ENCODE measurements at places on chromosomes 6 and 20.

- peak; percentile 64 for DNase-seq
These were observed 495.5 kb upstream of the MAP3K7 start for GRCh38 chr6:91082311-91082832.

- DNase-seq: no peak
These were observed 88.4 kb downstream of the LAMP5 start for GRCh38 chr20:9602847-9603183.

DNA sequence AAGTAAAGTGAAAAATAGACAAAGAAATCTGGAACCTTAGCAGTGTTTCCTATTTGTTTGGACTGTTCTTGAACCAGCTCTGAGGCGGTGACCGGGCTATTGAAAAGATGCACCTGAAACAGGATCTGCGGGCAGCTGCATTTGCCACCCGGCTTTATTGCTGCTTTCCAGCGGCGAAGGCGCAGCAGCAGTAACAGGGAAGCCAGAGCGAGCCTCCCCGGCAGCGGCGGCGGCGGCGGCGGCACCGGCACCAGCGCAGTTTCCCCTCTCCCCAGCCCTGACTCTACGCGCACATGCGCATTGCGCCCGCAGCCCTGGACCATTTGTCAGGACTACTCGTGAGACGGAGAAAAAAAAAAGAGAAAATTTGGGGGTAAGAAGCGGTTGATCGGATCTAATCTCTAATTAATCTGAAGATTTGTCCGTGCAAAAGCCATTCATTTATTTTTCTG lies at the start of gene L3MBTL3:
L3MBTL3 (plus strand) TSS at position 290 of the 452 bp plus-strand sequence. CDS start 24,119 bp downstream, outside the sequence.
- DNase-seq: peak; percentile 85

GRCh38 chr20:18001131-18001921 lies 32.5 kb downstream of the MGME1 start:
- peak; percentile 52 for DNase-seq

- no peak for DNase-seq
These were observed 2.9 kb downstream of the DDX39B start for GRCh38 chr6:31538805-31539400.

GRCh38 chr6:44054721-44055559 lies 72.3 kb downstream of the MRPL14 start:
- DNase-seq: peak; percentile 91

DNA sequence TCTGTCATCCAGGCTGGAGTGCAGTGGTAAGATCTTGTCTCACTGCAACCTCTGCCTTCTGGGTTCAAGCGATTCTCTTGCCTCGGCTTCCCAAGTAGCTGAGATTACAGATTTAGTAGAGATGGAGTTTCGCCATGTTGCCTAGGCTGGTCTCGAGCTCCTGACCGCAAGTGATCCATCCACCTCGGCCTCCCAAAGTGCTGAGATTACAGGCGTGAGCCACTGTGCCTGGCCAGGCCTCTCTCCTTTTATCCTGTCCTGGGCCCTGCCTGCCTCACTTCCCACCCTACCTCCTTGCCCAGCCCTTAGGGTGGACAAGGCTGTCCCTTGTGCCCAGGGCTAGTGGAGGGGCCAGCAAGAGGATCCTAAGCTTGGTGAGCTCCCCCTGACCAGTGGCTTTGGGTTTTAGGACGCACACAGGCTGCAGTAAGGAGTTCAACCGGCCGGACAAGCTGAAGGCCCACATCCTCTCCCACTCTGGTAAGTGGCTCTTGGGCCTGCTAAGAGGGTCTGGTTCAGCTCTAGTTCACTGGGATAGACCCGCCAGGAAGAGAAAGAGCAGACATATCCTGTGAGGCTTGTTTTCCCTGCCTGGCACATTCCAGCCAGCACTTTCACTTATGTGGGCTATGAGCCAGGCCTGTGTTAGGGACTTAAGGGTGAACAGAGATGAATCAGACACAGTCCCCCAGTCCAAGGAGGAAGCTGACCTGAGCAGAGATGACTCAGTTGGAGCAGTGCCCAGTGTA lies 21.9 kb upstream of the CHMP4B start:
- peak; percentile 96 for DNase-seq

DNA sequence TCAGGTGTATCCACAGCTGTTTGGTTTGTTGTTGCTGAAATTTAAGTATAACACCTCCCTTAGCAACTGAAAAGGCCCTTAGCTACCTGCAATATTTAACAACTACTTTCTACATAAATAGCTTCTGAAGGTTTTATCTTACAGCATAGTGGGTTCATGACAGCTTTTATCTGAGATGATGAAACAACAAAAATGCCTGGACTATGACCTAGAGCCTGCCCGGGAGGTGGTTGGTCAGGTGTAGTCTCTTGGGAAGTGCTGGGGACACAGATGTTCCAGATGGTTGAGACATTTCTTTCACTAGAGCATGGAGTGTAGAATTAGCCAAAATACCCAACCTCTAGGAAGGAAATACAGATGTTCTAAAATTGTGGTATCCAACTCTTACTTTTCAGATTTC lies 705.4 kb downstream of the MAFB start:
- DNase-seq: no peak

- DNase-seq: no peak
These were observed 30.4 kb downstream of the NTSR1 start for GRCh38 chr20:62739067-62739466.

DNA sequence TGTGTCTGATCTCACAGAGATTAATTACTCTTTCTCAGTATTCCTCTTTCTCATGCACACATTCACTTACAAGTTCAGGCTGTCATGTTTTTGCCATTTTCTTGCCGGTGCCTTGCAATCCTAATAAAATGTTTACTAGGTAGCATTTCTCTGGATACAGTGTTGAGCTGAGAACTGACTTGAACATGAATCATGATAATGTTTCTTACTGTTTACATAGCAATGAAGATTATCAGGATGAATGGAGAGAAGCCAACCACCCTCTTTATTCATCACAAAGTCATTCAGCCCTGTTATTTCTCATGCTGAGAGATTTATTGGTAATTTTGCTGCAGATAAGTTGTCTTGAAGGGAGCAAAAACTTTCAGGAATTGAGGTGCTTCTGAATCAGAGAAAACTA lies 185.5 kb upstream of the ECI2 start:
- DNase-seq: peak; percentile 98

DNA sequence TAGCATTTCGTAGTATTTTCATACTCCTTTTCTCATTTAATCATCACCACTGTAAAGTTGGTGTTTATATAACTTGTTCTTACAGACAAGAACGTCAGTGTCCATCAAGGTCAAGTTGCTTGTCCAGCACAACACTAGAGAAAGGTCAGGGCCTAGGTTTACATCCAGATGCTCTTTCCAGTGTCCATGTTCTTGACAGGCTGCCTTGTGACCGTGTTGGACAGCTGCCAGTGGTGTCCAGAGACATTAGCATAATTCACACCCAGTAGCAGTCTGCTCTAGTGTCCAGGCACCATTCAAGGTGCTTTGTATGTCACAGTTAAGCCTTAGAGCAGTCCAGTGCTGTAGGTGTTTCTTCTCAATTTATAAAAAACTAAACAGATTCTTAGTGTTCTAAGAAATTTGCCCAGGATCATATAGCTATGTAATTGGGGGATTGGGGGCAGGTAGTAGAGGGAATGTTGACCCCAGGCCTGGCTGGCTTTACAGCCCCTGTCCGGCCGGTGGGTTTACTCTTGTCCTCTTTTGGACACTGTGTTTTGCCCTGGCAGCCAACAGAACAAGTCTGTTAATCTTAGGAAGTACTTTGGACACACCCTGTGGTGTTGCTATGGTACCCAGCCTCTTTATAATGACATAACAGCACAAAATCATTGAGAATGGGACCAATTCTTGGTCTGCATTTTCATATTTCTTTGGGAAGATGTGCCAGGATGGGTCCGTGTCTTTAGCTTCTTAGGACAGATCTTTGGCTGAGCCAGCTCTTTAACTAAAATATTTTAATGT lies 8.0 kb downstream of the STK35 start:
- no peak for DNase-seq

DNA sequence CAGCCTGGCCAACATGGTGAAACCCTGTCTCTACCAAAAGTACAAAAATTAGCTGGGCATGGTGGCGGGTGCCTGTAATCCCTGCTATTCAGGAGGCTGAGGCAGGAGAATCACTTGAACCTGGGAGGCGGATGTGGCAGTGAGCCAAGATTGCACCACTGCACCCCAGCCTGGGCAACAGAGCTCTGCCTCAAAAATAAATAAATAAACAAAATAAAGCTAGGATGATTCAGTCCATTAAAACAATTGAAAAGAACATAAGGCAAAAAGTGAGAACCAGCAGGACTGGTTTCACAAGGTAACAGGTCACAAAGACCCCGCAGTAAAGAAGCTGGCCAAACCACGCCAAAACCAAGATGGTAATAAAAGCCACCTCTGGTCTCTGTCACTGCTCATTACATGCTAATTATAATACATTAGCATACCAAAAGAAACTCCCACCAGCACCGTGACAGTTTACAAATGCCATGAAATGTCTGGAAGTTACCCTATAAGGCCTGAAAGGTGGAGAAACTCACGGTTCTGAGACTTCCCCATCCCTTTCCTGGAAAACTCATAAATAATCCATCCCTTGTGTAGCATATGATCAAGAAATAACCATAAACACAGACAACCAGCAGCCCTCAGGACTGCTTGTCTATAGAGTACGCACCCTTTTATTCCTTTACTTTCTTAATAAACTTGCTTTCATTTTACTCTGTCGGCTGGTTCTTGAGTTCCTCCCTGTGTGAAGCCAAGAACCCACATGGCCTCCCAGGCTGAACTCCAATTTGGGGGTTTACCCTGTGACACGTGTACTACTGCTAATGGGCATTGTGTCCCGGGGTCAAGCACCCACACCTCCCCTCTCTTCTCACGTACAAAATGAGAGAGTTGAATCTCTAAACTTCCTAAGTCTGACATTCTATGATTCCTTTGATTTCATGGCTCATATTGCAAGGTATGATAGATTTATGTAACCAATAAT lies 10.2 kb downstream of the LAMA4 start:
- no peak for DNase-seq

DNA sequence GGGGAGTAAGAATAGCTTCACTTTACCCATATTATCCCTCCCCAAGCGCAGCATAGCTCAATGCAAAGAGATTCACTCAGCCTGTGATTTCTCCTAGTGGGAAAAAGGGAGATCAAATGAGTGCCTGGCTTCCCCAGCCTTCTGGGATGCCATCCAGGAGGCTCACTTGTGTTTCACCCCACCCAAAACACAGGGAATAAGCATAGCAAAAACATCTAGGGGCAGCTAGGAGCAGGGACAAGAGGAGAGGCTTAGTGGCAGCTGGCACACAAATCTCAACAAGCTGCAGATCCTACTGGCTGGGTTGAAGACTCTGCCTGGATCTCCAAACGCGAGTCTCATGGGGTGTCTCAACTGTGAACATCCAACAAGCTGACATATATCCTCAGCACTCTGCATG lies 715.8 kb downstream of the RNF144B start:
- no peak for DNase-seq

GRCh38 chr6:38773338-38773737 lies 58.2 kb downstream of the DNAH8 start:
- DNase-seq: no peak

DNA sequence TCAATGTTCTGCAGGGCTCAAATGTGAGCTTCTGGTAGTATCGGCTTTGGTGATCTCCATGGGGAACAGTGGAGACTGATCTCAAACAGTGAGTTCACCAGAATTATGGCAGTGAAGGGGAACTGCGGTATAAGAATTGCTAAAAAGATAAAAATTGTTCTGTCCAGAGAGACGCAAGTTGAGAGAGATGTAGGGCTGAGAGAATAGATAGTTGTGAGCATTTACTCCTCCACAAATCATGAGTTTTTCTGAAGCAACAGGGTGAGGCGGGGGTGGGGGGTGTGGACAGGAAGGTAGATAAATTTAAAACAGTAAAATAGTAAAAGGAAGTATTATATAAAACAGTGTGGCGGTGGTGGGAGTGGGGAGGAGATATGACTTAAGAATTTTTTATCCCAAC lies 98.6 kb upstream of the NEDD9 start:
- no peak for DNase-seq

DNA sequence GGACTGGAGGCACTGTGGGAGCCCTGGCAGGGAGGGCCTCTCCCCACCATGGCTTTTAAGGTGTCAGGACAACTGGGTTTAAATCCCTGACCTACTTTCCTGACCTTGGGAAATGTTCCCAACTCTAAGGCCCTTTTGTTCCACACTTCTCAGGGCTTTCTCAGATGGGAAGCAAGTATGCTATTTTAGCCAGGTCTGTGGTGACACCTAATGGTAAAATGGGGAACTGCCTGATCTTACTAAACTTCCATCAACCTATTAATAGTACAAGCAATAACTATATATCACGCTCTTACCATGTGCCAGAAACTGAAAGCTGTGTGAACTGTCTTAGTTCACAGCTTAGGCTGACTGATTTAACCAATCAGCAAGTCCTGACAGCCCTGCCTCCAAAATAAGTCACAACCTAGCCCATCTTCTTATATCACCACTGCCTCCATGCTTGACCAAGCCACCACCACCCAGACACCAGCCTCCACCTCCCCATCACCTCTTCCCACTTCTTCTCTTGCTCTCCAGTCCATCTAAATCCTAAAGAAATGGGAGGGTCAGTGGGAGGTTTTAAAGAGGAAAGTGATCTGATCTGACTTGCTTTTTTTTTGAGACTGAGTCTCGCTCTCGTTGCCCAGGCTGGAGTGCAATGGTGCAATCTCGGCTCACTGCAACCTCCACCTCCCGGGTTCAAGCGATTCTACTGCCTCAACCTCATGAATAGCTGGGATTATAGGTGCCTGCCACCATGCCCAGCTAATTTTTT lies 6.9 kb upstream of the BLCAP start:
- peak; percentile 79 for DNase-seq

Measured in fibroblast of skin of right quadriceps (primary cell).